ENCODE measurements at places on chromosomes 7 and 10.

DNA sequence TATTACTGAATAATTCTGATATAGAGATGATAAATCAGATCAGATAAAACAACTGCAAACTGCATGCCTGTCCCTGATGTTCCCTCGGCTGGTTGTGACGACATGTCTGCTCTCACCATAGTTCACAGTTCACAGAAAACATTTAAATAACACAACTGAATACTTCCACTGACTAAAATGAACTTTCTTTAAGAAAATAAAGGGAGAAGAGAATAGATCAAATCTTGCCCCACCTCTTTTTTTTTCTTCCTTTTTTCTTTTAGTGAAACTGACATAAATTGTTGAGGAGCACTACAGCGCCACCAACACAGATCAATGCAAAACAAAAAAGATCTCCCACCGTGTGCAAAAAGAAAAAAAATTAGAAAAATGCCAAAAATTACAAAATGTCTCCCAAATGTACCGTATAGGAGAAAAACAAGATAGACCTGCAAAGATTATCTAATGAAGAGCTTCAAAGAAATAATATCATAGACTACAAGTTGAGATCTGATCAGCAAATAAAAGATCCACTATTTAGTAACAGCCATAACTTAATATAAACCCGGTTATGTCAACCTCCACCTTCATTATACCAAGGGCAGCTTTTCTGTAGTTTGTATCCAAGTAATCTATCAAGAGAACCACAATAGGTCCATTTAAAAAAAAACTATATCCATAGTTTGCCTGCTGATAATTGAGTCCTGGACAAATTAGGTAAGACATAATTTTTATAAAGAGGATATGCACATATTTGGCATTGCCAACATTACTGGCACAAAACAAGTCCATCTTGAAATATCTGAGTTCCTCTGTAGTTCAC, 30.7 kb upstream of the EPC1 start:
- no peaks in the 10 kb centered on the region for H3K36me3 ChIP-seq
- no peaks in the 10 kb centered on the region for H3K27me3 ChIP-seq
- H3K4me3 ChIP-seq = peak overlapping the region; percentile 62
- DNase-seq = peak; percentile 45
- peak overlapping the region; percentile 33 for H3K27ac ChIP-seq

GRCh38 chr7:7246223-7246622, 63.9 kb downstream of the C1GALT1 start:
- DNase-seq = no peak
- H3K36me3 ChIP-seq = no peaks in the 10 kb centered on the region
- H3K27ac ChIP-seq = no peak overlapping the region
- H3K4me3 ChIP-seq = no peak overlapping the region
- H3K27me3 ChIP-seq = no peaks in the 10 kb centered on the region
- no peaks in the 10 kb centered on the region for H3K4me1 ChIP-seq

DNA sequence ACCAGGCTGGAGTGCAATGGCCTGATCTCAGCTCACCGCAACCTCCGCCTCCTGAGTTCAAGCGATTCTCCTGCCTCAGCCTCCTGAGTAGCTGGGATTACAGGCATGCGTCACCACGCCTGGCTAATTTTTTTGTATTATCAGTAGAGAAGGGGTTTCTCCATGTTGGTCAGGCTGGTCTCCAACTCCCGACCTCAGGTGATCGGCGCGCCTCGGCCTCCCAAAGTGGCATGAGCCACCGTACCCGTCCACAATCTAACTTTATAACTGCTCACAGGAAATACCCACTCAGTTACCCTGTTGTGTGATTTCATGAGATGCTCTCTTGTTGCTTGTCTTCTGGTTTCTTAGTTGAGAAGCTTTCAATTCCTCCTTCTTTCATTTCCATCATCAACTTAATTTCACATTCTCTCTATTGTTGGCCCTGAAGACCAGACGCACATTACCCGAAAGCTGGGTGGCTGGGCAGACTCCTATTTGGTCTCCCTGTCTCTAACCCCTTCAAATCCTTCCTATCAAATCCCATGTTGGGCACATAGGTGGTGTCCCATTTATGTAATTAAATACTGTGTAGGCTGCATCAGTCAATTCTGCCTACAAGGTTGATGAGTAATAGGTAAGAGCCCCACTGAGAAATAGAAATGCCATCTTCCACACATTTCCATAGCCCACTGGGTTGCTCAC, 1.1 kb upstream of the GSTO2 start:
- H3K4me1 ChIP-seq = no peaks in the 10 kb centered on the region
- peak overlapping the region; percentile 55 for H3K4me3 ChIP-seq
- no peaks in the 10 kb centered on the region for H3K27me3 ChIP-seq
- no peak overlapping the region for H3K27ac ChIP-seq
- H3K36me3 ChIP-seq = peaks cover 29% of the 10 kb centered on the region

DNA sequence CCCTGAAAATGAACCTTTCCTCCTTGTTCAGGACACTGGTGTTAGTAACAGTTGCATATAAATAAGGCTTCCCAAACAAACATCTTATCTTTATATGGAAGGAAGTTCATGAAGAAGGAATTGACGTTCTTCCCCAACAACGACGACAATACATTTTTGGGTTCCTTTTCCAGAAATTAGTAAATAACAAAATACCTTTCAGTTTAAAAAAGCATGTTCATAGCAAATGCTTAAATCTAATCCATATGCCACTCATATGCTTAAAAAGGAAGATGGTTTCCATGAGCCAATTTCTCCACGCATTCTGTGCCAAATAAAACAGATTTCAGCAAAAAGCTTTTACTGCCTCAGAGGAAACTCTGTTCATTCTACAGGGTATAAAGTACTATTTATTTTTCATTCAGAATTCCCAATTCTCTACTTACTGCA, 182.6 kb downstream of the COBL start:
- H3K27me3 ChIP-seq = peaks cover 2% of the 10 kb centered on the region
- no peaks in the 10 kb centered on the region for H3K36me3 ChIP-seq
- H3K27ac ChIP-seq = no peak overlapping the region
- H3K4me3 ChIP-seq = no peak overlapping the region
- H3K4me1 ChIP-seq = no peaks in the 10 kb centered on the region
- no peak for DNase-seq

DNA sequence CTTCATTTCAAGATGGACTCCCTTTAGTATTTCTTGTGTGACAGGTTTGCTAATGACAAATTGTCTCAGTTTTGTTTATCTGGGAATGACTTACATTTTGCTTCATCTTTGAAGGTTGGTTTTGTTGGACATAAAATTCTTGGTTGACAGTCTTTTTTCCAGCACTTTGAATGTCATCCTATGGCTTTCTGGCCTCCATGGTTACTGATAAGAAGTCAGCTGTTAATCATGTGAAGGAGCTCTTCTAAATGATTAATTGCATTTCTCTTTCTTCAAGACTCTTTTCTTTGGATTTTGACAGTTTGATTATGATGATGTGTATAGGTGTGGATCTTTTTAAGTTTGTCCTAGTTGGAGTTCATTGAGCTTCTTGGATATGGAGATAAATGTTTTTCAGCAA, 26.9 kb upstream of the HHEX start:
- no peaks in the 10 kb centered on the region for H3K4me1 ChIP-seq
- H3K36me3 ChIP-seq = no peaks in the 10 kb centered on the region
- no peaks in the 10 kb centered on the region for H3K27me3 ChIP-seq
- DNase-seq = no peak
- H3K4me3 ChIP-seq = no peak overlapping the region

DNA sequence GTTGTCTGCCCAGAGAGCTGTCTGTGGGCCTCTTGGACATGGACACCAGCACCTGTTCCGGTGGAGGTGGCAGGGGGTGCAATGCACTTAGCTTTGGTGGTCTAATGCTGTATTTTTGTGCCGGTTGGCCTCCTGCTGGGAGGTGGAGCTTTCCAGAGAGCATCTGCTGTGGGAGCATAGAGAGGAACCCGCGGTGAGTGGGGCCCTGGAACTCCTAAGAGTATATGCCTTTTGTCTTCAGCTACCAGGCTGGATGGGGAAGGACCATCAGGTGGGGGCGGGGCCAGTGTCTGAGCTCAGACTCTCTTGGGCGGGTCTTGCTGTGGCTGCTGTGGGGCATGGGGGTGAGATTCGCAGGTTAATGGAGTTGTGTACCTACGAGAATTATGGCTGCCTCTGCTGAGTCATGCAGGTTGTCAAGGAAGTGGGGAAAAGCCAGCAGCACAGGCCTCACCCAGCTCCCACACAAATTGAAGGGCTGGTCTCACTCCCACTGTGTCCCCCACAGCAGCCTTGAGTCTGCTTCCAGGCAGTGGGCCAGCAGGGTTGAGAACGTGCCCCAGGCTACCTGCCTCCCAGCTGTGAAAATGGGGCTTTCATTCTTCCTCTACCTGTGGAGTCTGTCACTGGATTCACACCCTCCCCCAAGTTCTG, 29.0 kb downstream of the JAKMIP3 start:
- DNase-seq = no peak
- peaks cover 2% of the 10 kb centered on the region for H3K27me3 ChIP-seq
- no peaks in the 10 kb centered on the region for H3K36me3 ChIP-seq
- no peaks in the 10 kb centered on the region for H3K4me1 ChIP-seq
- no peak overlapping the region for H3K27ac ChIP-seq

DNA sequence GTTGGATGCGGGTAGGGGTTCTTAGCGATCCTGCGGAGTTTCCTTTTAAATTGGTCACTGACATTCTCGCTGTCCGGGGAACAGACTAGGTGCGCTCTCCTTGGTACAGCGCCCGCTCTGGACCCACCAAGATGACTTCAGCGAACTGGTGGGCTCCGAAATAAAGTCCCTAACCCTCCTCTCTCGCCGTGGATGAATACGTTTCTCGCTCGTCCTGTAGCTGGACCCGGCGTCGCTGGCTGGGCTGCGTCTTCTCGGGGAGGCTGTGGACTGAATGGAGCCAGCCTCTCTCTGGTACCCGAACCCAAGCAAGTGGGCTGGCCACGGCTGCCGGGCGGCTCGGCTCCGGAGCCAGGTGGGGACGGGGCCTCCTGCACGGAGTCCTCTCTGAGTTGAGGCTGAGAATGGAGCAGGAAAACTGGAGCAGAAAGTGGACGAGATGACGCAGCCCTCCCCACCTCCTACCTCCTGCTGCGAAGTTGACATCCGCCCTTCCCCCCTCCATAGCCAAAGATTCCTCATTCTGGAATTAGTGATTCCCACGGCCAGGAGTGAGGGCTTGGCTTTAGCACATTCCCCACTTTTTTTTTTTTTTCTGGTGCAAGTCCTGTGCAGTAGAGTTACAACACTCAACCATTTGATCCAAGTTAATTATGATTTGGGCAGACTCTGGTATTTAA, 1.5 kb downstream of the UNC5B start:
- H3K27ac ChIP-seq = peak overlapping the region; percentile 17
- H3K4me1 ChIP-seq = peaks cover 18% of the 10 kb centered on the region
- no peaks in the 10 kb centered on the region for H3K36me3 ChIP-seq
- peak overlapping the region; percentile 63 for H3K4me3 ChIP-seq
- peaks cover 26% of the 10 kb centered on the region for H3K27me3 ChIP-seq

DNA sequence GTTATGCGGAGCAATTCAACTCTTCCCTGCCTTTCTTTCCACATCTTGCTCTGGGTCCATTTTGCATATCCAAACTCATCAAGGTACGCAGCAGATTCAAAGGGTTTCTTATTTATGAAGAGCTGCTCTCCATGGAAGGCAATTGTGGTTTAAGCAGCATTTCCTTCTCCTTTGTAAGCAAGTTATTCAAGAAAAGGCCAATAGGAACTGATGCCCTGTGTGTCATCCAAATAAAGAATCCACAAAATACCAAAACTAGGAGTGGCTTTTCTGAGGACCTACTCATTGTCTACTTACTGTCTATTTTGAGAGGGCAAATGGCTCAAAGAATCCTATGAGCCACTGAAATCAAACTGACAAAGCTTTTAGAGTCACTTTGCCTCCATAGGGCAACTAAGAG, 253.1 kb downstream of the PTEN start:
- no peaks in the 10 kb centered on the region for H3K36me3 ChIP-seq
- H3K4me3 ChIP-seq = no peak overlapping the region
- H3K4me1 ChIP-seq = peaks cover 17% of the 10 kb centered on the region
- no peak overlapping the region for H3K27ac ChIP-seq
- peak; percentile 59 for DNase-seq
- H3K27me3 ChIP-seq = no peaks in the 10 kb centered on the region

DNA sequence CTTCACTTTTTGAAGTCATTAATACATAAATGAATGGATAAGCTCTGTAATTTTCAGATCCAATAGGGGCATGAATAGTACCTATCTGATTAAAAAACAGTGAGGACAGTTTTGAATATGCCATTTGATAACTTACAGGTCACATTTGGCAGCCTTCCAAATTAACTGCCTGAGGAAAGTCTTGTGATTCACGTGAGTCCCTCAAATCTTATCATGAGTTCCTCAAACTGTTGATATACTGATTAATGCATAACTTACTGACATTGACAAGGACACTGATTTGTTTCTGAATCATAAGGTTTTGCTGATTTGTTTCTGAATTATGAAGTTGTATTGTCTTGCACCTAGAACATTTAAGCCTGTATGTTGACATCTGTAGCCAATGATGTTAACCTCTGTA, 55.1 kb downstream of the ANKMY2 start:
- no peak overlapping the region for H3K4me3 ChIP-seq
- 0 out of 2 replicates have a peak, but pooled peaks cover 1% of the 10 kb centered on the region for H3K36me3 ChIP-seq
- no peaks in the 10 kb centered on the region for H3K27me3 ChIP-seq
- no peak overlapping the region for H3K27ac ChIP-seq
- peaks cover 3% of the 10 kb centered on the region for H3K4me1 ChIP-seq

DNA sequence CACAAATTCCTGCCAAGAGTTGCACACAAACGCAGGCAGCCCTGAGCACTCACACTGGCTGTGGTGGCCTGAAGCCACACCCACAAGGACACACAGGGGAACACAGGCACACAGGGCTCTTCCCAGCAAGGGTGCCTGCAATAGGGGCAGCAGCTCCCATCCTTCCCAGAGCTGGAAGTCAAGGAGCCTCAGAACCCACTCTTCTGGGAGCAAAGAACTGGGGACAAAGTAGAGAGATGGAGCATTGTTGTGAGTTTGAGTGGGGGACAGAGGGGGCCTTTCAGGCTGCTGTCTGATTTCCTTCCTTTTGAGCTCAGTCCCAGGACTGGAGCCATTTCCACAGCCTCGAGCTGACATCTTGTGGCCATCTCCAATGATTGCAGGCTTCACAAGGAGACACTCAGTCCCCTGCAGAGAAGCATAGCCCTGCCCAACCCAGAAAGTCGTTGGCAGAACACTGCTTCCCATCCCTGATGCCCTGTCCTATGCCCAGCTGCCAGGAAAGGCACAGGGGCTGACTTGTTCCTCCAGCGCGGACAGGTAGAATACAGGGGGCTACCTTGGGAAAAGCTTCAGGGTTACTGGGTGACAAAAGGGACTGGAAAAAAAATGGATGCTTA, 34.4 kb upstream of the SLF2 start:
- peaks cover 19% of the 10 kb centered on the region for H3K4me1 ChIP-seq
- no peaks in the 10 kb centered on the region for H3K27me3 ChIP-seq
- no peaks in the 10 kb centered on the region for H3K36me3 ChIP-seq

DNA sequence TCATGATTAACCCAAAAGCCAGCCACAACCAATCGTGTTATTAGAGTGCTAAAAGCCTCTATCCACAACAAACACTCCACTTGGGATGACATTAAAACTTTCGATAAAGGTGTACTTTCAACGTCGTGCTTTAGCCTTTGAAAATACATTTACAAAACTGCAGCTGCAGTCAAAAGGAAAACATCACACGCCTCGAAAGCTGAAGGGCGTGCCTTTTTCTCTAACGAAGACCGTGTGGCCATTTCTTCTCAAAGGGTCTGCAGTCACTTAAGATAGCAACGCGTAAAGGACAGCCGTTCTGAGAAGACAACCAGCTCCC, 1.1 kb downstream of the ARHGAP12 start:
- H3K27ac ChIP-seq = peak overlapping the region; percentile 63
- H3K4me1 ChIP-seq = peaks cover 4% of the 10 kb centered on the region
- no peaks in the 10 kb centered on the region for H3K36me3 ChIP-seq
- DNase-seq = no peak
- H3K27me3 ChIP-seq = no peaks in the 10 kb centered on the region

GRCh38 chr7:36670585-36671431, 53.5 kb downstream of the AOAH start:
- no peaks in the 10 kb centered on the region for H3K4me1 ChIP-seq
- DNase-seq = peak; percentile 62
- no peak overlapping the region for H3K27ac ChIP-seq
- H3K27me3 ChIP-seq = peaks cover 10% of the 10 kb centered on the region
- no peaks in the 10 kb centered on the region for H3K36me3 ChIP-seq
- H3K4me3 ChIP-seq = no peak overlapping the region

Data from IMR-90 (cell line).